Occipital lobe (tissue), 3 donors: ENCODE measurements at places on chromosomes 16 and 17. TPM values are rescaled to one million over a fixed set of nuclear protein-coding genes. Genes with fewer than 3 reads are reported as not detected.

GRCh38 chr17:4978726-4979125 lies 8.7 kb downstream of the CAMTA2 start:
- no peak for DNase-seq

DNA sequence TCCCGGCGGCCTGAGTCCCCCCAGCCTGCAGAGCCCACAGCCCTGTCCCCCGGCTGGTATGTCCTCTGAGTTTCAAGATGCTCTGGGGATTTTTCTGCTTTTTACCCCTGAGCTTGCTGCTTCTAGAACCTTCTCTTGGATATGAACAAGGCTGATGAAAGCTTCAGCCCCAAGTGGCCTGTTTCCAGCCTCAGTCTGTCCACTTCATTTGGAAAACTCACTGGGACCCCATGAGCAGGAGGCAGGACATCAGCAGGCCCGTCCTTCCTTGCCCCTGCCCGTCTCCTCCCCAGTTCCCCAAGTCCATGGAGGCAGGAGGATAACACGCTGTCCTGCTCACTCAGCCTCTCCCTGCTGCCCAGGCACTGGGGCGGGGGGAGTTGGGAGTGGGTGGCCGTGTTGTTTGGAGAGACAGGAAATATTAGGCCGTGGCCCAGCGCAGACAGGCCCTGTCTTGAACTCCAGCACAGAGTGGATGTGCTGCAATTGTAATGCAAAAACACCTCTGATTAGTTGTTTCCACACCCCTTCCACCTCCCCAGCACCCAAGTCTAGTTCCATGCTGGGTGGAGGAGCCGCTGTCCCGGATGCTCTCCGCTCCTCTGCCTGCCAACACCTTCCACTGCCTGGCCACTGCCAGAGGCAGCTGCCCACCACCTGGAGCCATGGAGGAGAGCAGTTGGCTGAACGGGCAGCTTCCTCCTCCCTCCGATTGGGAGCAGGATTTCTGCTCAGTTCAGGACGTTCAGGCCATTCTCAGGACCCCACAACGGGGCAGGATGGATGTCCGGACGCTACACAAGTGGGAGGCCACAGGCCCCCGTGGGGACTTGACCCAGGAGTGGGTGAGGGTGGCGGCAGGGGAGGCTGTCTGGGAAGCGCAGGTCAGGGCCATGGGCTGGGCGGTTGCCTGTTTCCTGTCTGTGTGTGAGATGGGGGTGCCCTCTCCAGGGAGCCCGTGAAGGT lies 216.9 kb upstream of the GSE1 start:
- no peak for DNase-seq

- no peak for DNase-seq
Measured at GRCh38 chr17:63645775-63646487, 23.7 kb downstream of the MAP3K3 start.

GRCh38 chr16:17082095-17082882 lies 388.5 kb downstream of the XYLT1 start:
- DNase-seq: no peak

DNA sequence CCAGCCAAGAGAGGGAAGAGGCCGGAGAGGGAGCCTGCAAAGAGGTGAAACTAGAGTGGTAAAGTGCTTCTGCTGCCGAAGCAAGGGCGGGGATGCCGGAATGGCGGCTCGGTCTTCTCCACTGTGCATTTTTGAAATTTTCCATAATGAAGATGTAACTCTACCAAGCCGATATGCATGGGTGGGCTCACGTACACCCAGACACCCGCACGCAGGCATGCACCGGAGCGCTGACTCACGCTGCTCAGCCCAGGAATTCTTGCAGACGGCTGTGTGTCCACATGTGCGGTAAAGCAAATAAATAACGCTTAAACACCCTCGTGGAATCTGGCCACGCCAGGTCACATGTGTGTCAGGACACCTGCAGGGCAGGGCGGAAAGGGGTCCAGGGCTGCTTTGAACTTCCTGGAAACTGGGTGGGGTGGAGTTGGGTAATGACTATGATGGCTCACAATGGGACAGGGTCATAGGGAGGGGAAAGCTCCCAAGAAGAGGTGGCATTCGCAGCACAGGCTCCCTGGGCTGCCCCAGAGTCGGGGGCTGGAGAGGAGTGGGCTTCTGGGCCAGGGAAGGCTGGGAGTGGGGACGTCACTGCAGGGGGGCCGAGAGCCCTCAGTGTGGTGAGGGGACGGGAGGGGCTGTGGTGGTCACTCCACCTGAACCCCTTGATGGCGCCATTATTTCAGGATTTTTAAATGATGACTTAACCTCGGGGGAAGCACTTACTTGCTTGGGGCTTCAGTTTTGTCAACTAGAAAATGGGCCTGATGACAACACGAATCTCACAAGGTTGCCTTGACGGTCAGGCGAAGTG lies 265.5 kb downstream of the PARN start:
- peak; percentile 4 for DNase-seq

- DNase-seq: no peak
Measured at GRCh38 chr17:19263641-19264051, 26.5 kb downstream of the EPN2 start.

DNA sequence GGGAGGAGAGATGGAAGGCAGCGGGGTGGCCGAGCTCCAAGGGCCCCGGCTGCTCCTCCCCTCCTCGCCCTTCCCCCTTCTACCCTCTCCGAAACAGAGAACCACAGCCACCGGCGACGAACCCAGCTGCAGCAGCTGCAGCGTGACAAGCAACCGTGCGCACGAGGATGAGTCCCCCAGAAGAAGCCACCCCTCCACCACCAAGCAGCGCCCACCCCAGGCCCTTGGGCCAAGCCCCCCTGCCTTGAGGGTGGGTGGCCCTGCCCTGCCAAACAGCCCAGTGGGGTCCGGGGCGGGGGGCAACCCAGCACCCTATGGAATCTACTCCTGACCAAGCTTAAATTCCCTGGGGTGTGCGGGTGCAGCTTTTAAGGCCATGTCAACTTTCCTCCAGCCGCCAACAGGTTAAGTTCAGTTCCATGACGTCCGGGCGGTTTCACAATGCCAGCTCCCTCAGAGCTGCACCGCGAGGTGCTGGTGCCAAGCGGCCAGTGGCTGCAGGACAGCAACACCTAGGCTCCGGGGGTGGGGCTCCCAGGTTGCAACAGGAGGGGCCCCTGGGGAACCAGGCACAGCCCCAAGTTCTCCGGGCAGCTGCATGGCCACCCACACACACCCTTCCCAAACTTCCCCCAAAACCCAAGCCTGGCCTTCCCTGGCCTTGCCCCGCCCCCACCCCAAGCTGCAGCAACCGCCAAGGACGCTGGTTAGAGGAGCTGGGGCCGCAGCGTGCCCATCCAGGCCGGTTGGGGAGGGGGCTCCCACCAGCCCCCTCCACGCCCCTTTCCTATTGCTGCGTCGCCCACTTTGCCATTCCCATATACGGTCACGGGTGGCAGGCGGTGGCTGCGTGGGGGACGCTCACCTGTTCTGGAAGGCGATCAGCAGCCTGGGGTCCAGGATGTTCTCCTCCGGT lies 2.0 kb downstream of the CBX4 start:
- DNase-seq: no peak

GRCh38 chr16:426906-427249 lies 1.4 kb downstream of the RAB11FIP3 start:
- no peak for DNase-seq

DNA sequence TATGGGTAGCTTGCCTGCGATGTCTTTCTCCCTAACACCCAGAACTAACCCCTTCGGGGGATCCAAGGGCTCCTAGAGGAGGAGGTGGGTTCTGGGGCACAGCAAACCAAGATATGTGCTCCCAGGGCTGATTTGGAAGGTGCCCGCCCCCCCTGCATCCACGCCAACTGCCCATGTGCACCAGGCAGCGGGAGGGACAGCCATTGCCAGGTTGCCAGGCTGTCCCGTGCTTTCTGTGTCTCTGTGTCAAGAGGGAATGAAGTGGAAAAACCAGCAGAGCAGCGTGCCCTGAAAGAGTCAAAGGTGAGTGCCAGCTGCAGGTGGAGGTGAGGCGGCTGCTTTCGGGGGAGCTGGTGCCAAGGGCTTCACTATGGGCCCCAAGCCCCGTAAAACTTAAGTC lies 6.4 kb downstream of the TEKT5 start:
- no peak for DNase-seq

DNA sequence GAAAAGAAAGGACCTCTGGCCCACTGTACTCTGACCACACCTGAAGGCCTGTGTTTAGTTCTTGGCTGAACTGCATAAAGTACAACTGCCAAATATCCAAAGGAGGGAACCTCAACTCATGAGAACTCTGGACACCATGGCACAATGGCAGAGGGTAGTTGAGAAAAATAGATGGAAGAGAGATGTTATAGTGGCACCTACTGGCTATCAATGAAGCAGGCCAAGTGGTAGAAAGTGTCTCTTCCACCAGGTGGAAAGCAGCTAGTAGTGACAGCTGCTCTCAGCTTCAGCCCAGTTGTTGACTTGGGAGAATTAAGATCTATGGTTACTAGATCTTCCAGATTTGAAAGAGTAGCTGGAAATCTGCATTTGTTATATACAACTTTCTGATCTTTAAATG lies 3.2 kb downstream of the MED31 start:
- DNase-seq: no peak

The PDE6G gene
- not detected for total RNA-seq

The FBXW10 gene
- total RNA-seq: 0.47 TPM

The PLEKHH3 gene
- 2.8 TPM for total RNA-seq

The DDX28 gene
- 11.2 TPM for total RNA-seq
